Cortex of kidney (tissue), 1 donor: ENCODE measurements at places on chromosomes 7 and 10.

DNA sequence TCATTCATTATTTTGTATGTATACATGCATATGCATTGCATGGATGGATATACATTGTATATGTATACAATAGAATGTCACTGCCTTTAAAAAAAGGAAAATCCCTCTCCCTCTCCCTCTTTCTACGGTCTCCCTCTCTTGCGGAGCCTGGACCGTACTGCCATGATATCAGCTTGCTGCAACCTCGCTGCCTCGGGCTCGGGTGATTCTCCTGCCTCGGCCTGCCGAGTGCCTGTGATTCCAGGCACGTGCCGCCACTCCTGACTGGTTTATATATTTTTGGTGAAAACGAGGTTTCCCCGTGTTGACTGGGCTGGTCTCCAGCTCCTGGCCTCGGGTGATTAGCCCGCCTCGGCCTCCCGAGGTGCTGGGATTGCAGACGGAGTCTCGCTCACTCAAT, 24.4 kb downstream of the IPMK start:
- no peak for DNase-seq

DNA sequence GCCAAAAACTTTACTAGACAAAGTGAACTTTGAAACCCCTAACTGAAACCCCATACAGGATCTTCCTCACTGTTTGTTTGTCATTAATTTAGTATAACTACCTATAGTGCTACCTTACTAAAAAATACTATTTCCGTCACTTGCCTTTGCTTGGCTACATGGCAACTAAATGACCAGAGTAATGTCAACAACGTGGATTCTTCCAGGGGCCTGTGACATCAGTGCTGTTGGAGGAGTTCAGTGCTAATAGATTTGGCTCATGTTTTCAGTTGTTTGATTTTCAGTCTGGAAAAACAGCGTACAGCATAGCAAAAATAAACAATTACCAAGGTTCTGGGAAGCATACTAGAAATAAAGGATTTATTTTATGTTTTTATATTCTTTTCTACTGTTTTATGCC, 3.0 kb upstream of the ASB15 start:
- DNase-seq = no peak

DNA sequence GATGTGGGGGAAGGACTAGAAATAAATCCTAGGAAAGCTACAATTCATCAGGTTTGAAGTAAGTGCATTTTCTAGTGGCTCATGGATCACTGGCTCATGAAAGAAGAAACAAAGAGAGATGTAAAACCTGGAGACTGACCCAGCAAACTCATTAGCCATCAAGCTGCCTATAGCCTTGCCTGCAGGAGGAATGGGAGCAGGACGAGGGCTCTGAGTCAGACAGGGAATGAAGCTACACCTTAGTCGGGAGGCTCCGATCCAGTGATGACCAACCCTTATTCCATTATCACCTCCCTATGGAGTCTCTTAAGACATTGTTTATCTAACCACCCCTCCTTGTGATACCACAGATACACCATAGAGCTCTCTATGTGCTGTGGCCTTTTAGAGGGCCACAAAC, 112.5 kb upstream of the WDR11 start:
- DNase-seq = no peak

GRCh38 chr7:97075928-97076327, 41.6 kb upstream of the SDHAF3 start:
- DNase-seq = no peak

DNA sequence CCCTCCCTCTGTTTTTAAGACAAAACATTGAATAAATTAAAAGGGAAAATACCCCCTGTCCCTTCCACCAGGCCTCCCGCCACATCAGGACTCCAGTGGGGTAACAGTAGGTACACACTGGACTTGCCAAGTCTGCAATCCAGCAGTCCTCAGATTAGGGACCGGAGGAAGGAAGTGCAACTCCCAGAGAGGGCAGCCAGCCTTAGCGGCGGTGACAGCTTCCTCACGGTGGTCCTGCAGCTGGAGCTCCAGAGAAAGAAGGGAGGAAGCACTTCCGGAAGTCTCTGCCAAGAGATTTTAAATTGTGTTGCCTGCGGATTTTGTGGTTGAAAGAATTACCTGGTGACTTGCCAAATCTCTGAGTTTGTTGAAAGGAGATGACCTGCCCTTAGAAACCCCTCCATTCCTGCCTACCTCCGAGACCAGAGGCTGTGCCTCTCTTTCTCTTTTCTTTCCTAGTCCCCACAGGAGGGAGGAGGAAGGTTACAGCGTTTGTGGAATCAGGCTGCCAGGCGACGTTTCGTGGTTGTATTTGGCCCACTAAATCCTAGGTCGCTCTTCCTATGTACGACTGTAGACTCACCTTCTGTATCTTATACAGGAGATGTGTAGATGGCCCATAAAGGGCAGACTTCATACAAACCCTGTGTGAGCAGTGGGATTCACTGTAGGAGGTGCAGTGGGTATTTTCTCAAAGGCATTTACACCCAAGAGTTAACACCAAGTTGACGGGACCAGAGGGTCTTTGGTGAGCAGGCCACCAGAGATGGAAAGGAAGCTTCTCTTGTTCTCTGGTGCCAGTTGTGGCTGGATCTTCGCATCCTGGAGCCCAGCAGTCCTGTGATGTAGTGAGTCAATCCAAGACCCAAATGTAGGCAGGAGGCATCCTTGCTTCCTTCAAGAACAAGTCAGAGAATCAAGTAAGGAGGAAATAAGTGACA, 77.9 kb downstream of the INSIG1 start:
- no peak for DNase-seq

DNA sequence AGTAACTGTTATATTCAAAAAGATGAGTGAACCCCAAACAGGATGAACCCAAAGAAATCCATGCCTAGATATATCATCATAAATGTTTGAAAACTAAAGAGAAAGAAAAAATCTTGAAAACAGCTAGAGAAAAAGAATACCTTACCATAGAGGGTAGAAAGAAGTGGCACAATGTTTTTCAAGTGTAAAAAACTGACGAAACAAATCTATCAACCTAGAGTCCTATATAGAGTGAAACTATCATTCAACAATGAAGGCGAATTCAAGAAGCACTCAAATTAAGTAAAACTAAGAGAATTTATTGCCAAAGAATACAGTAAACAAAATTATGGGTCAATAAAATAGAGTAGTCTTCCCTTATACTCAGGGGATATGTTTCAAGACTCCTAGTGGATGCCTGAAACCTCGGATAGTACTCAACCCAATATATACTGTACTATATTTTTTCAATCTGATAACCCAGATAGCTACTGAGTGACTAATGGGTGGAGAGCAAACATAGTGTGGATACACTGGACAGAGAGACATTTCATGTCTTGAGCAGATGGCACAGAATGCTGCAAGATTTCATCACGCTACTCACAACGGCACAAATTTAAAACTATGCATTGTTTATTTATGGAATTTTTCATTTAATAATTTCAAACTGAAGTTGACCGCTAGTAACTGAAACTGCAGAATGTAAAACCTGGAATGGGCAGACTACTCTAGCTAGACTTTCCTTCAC, 52.6 kb upstream of the TMEM106B start:
- DNase-seq = no peak

GRCh38 chr7:146658604-146659003, 542.0 kb downstream of the CNTNAP2 start:
- DNase-seq = no peak

GRCh38 chr7:25839084-25839769, 312.8 kb upstream of the NFE2L3 start:
- no peak for DNase-seq

GRCh38 chr7:108296911-108297310, 159.3 kb downstream of the NRCAM start:
- DNase-seq = no peak

- DNase-seq = no peak
Observed at GRCh38 chr7:87475359-87476178, at the start of gene ABCB4. Gene ABCB4 (minus strand): TSS chr7:87475680. CDS start chr7:87475465, 215 bp downstream.

DNA sequence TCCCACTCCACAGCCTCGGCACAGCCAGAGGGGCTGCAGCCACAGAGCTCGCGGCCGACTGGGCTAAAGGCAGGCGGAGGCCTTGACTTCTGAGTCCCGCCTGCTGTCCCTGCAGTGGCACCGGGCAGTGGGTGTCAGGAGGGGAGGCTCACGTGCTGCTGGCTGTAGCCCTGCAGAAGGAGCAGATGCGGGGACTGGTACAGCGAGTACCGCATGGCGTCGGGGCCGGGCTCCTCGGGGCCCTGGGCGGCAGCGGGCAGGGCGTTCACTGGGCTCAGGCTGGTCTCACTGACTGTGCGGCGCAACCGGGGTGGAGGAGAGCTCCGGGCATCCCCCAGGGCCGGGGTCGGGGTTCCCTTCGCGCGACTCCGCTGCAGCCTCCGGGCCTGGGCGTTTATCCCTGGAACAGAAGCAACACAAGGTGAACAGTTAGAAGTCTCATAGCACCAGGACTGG, 25.6 kb downstream of the PAPOLB start:
- no peak for DNase-seq

DNA sequence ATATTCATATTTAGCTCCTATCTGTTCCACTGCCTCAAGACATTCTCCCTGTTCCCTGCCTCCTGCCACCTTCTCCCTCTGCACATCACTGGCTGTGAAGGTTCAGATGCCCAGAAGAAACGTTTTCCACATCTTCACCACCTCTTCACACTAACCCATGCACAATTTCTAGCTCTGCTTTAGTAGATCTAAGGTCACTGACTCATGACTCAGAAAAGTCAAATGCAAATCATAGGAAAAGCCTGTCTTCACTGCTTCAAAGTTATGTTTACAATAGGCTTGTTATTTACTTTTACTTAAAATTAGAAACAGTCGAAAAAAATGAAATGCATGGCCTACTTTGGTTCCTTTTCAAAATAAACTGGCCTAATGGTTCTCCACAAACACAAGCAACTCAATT, 2.5 kb downstream of the SCRN1 start:
- no peak for DNase-seq

DNA sequence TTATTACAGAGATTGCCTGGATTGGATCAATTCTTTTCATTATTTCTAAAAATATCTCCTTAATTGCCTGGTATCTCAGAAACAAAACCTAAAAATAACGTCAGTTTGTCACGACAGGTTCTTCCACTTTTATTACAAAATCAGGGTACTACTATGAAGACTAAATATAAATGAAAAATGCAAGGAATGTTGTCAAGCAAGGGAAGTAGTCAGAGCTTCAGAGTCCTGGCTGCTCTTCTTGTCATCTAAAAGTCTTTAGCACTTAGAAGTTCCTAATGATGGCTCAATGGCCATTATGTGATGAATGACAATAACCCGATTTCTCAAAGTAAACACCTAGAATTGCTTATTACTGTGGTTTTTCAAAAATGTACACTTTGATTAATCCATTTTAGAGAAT, 192.2 kb downstream of the SEMA3A start:
- DNase-seq = no peak

DNA sequence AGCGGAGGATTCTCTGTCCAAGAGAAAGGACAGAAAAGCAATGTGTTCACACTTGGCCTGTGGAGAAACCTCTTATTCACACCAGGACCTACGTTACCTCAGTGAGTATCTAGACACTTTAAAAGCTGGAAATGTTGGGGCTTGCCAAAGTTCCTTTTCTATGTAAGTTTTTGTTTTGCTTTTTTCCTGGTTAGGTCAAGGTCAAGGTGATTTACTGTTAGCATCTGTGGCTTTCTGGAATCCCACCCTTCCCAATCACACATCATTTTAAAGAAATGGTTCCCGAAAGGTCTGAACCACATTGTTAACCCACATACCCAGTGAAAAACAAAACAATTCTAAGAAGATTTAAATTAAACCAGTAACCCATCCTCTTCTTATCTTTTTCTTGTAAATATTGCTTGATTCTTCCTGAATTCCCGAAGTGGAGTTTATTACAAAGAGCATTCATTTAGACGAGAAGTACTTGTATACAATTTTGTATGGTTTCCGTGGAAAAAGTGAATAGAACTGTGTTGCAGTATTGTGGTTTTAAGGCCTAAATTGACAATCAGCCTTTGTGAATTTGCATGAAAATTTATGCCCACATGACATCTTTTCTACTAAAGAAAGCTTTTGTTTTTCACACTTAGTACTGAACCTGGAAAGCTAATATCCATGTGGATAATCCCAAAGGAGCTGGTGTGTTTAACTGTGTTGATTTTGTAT, 827.0 kb upstream of the IGFBP3 start:
- no peak for DNase-seq

GRCh38 chr10:12638781-12639180, 289.4 kb downstream of the CAMK1D start:
- no peak for DNase-seq
